ENCODE measurements at places on chromosomes 11 and 22. TPM values are rescaled to one million over a fixed set of nuclear protein-coding genes. Genes with fewer than 3 reads are reported as not detected.

DNA sequence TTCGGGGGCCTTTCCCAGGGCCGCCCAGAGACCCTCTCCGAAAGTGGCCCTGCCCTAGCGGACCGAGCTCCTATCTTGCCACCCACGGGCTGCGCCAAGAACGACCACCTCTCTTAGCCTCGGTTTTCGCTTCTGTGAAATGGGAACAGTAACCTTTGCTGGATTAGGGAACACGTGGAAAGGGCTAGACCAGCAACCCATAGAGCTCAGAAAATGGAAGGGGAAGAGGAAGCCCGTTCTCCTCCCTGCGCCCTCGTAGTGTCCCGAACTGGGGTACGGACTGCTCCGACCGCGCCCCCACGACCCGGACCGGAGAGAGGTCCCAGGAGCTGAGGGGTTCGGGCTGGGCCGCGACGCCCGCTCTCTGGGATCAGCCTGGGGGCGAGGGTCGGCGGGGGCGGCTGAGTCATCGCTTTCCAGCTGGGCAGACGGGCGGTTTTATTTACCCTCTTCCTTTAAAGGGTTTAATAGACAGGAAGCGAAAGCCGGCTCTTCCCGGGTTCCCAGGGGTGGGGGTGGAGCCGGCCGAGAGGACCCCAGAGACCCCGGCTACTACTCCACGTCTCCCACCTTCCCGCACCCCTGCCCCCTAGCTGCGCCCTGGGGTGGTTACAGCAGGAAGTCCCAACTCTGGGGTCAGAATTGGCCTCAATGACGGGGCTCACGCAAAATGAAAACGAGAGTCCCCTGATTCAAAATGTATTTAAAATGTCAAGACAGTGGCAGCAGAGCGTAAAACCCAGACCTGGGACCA, 907 bp upstream of the PHLDA2 start:
- H3K4me1 ChIP-seq, result peaks cover 6% of the 10 kb centered on the region
- no peaks in the 10 kb centered on the region for H3K27me3 ChIP-seq
- DNase-seq, result peak; percentile 67
- H3K36me3 ChIP-seq, result no peaks in the 10 kb centered on the region
- peak overlapping the region; percentile 68 for H3K27ac ChIP-seq

DNA sequence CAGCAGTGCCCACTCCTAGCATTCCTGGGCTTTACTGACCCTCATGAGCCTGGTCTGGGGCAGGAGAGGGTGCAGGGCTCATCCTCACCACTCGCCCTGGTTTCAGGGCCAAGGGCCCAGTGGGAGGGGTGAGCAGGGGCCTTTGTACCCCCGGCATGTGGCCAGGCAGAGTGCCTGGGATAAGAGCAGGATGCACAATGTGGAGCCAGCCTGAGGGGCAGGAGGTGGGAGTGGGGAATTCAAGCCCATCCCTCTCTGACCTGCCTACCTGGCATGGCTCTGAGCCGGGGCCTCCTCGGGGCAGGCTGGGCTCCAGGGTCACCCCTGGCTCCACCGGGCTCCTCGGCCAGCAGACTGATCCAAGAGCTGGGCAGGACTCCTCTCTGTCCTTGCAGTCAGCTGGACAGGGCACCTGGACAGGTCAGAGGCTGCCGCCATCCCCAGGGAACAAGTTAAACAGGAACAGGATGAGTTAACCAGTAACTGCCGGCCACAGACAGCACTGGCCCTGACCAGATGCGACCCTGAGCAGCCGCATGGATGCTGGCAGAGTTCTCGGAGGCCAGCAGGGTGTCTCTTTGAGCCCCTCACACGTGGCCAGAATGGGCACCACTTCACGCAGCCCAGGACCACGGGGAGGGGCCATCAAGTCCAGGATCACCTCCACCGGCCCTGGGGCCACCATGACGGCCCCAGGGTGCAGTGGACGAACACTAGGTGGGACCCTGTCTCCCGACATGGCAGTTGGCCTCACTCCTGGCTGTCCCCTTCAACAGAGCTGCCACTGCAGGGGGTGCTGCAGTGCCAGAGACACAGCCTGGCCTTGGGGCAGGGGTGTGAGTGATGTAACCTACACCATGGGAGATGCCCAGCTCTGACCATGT, 5.0 kb downstream of the SIGIRR start:
- no peaks in the 10 kb centered on the region for H3K4me1 ChIP-seq
- no peak for DNase-seq
- no peaks in the 10 kb centered on the region for H3K36me3 ChIP-seq
- no peak overlapping the region for H3K27ac ChIP-seq
- H3K27me3 ChIP-seq, result no peaks in the 10 kb centered on the region

Gene PRG2
- 0.96 TPM for polyA plus RNA-seq

Gene WT1
- 0.09 TPM for polyA plus RNA-seq

DNA sequence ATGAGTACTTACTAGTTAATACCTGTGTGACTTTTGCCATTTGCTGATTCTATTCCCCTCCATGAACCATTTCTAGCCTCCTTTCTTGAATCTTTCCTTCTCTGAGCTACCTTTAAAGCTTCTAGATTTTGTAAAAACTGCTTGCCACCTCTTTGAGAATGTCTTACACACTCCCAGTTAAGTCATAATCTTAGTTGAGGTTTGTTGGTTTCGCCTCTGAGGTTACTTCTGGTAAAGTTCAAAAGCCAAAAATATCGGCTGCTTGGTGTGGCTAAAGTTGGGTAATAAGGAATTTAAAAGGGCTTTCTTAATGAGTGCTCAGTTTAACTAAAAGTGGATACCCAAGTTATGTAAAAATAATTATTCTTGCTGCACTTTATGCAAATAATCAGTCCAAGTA, 10.4 kb upstream of the GLYAT start:
- H3K36me3 ChIP-seq, result no peaks in the 10 kb centered on the region
- no peak overlapping the region for H3K4me3 ChIP-seq
- no peak for DNase-seq
- no peak overlapping the region for H3K27ac ChIP-seq
- H3K27me3 ChIP-seq, result no peaks in the 10 kb centered on the region
- no peaks in the 10 kb centered on the region for H3K4me1 ChIP-seq

- H3K36me3 ChIP-seq, result no peaks in the 10 kb centered on the region
- H3K27me3 ChIP-seq, result no peaks in the 10 kb centered on the region
- no peaks in the 10 kb centered on the region for H3K4me1 ChIP-seq
- H3K4me3 ChIP-seq, result peak overlapping the region; percentile 53
- H3K27ac ChIP-seq, result peak overlapping the region; percentile 99
These were observed 3.9 kb upstream of the BCL9L start for GRCh38 chr11:118929501-118930093.

DNA sequence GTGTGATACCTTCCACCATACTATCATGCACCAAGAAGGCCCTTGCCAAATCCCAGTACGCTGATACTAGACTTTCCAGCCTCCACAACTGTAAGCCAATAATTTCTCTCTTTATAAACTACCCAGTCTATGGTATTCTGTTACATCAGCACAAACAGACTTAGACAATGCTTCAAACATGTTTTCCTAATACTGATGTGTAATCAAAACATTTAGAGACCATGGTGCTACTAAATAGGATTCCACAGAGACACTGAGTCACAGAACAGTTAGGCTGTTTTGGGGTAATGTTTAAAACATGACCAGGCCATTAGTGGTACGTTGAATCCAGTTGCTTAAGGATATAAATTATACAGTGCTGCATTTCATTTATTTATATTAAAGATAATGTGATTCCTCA, 103.7 kb downstream of the PICALM start:
- no peak for DNase-seq
- H3K4me3 ChIP-seq, result no peak overlapping the region
- H3K36me3 ChIP-seq, result no peaks in the 10 kb centered on the region
- H3K4me1 ChIP-seq, result no peaks in the 10 kb centered on the region

GRCh38 chr11:19792510-19792909, 79.9 kb downstream of the NAV2 start:
- no peak for DNase-seq
- H3K4me3 ChIP-seq, result no peak overlapping the region
- H3K27me3 ChIP-seq, result no peaks in the 10 kb centered on the region
- H3K4me1 ChIP-seq, result peaks cover 3% of the 10 kb centered on the region
- no peaks in the 10 kb centered on the region for H3K36me3 ChIP-seq

DNA sequence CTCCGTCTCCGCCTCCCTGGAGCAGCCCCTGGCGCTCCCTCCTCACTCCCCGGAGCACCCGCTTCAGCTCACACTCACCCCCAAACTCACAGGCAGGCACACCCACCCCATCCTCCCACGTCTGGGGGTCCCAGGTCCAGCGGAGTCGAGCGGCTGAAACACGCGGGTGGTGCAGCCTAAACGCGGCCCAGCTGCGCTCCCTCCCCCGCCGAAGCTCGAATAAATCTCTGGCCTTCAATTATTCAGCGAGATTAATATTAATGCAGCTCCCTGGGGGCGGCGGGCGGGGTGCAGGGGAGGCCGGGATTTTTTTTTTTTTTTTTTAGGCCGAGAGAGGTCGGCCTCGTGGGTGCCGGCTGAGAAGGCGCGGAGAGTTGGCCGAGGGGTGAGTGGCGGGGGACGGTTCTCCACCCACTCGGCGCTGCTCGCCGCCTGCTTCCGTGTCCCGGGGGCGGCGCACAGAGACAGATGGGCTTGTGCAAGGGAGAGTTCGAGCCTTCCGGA, 524 bp upstream of the SLC1A2 start:
- peaks cover 4% of the 10 kb centered on the region for H3K27me3 ChIP-seq
- peak overlapping the region; percentile 36 for H3K4me3 ChIP-seq
- no peaks in the 10 kb centered on the region for H3K36me3 ChIP-seq
- H3K27ac ChIP-seq, result no peak overlapping the region
- peak; percentile 44 for DNase-seq

Gene MYRF
- 69.3 TPM for polyA plus RNA-seq

GRCh38 chr11:44550123-44550522, 15.3 kb upstream of the CD82 start:
- no peaks in the 10 kb centered on the region for H3K27me3 ChIP-seq
- H3K27ac ChIP-seq, result no peak overlapping the region
- H3K4me3 ChIP-seq, result no peak overlapping the region
- H3K4me1 ChIP-seq, result no peaks in the 10 kb centered on the region
- DNase-seq, result no peak
- no peaks in the 10 kb centered on the region for H3K36me3 ChIP-seq

Gene DRD2
- polyA plus RNA-seq, result 0.19 TPM

Gene MYEOV
- polyA plus RNA-seq, result 3.2 TPM

DNA sequence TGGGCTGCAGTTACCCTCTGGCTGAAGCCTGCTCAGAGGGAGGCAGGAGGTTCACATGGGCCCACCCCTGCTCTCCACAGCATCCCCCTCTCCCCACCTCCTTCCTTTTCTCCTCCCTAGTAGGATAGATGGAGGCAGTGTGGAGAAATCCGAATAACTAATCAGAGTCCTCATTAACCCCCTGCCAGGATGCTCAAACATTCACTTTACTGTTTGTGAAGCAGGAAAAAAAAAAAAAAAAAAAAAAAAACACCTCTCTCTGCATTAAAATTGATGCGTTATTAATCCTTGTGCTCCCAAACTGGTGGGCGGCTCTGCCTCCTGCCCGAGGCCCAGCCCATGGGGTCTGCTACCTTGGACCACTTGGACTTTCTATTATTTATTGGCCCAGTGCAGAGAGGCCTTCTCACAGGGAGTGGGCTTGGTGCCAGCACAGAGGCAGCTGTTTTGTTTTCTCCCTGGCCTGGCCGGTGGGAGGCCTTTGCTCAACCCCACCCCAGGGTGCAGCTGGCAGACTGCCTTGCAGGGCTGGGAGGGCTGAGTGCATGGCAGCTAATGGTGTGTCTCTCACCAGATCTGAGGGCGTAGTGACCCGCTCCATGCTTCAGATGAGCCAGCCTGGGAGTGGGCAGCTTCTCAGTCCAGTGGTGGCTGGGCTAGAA, 150.7 kb downstream of the PKNOX2 start:
- H3K4me1 ChIP-seq, result no peaks in the 10 kb centered on the region
- H3K27me3 ChIP-seq, result no peaks in the 10 kb centered on the region
- H3K4me3 ChIP-seq, result no peak overlapping the region
- no peaks in the 10 kb centered on the region for H3K36me3 ChIP-seq

DNA sequence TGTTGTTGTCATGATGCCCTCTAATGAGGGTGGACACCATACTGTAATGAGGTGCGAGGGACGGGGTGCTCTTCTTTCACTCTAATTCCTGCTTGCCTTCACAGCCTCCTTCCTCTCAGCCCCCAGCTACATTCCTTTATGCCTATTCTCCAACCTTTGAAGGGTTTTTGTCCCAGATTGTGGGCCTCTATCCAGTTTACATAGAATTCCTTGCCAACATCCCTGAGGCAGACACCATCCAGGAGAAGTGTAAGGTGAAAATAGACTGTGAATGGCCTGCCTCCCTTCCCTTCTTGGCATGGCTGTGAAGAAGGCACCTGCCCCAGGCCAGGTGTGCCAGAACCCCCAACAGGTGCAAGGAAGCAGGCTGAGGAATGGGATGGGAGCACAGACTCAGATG, 122.3 kb downstream of the CHST1 start:
- H3K4me1 ChIP-seq, result no peaks in the 10 kb centered on the region
- H3K36me3 ChIP-seq, result no peaks in the 10 kb centered on the region
- H3K27me3 ChIP-seq, result peaks cover 9% of the 10 kb centered on the region
- DNase-seq, result no peak

Gene NOX4
- 0.33 TPM for polyA plus RNA-seq

DNA sequence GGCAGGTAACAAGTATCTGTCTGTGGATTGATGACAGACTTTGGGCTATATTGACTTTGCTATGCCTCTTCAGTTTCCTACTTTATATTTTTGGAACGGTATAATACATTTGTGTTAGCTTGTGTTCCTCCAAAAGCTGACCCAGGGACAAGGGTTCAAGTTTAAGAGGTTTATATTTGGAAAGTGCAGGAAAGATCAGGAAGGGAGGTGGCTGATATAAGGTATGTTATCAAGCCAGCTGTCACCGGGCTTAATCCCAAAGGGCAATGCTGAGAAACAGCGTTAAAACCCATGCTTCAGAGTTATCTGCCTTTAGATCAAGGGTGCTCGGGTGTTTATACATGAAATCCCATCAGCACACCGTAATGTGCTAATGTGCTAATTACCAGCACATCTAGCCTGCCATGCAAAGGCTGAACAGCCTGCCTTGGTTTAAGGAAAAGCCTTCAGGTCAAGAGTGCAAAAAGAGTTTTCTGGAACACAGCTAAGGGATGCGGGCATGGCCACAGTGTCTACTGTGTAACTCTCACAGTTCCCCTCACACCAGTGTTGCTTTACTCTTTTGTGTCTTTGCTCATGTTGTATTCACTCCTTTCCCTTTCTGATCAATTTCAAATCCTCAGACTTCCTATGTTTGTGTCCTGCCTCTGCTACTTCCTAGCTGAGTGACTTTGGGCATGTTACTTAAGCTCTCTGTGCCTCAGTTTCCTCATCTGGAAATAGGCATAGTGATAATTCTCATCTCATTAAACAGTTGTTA, 77.5 kb downstream of the BDNF start:
- no peak overlapping the region for H3K4me3 ChIP-seq
- no peaks in the 10 kb centered on the region for H3K36me3 ChIP-seq
- H3K4me1 ChIP-seq, result no peaks in the 10 kb centered on the region
- H3K27ac ChIP-seq, result no peak overlapping the region

DNA sequence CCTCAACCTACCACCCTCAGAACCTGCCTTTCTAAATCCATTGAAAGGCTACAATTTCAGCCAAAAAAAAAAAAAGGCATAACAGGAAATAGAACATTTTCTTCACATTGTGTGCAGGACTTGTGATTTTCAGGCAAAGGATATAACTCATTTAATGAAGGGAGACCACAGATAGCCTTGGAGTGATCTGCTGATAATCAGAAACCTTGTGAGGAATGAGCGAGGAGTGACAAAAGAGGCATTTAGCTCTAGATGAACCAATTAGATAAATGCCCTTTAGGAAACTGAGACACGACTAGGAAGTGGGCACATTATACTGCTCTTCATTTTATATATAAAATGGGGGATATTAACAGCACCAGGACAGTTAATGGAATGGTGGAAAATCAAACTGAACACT, 216.5 kb upstream of the GRIA4 start:
- no peaks in the 10 kb centered on the region for H3K27me3 ChIP-seq
- H3K4me3 ChIP-seq, result no peak overlapping the region
- H3K27ac ChIP-seq, result no peak overlapping the region
- no peaks in the 10 kb centered on the region for H3K4me1 ChIP-seq
- no peak for DNase-seq
